DND-41 (cell line): ENCODE measurements at places on chromosomes 2 and 18.

GRCh38 chr2:218898109-218898878 is 17.6 kb downstream of the WNT10A start:
- H3K4me3 ChIP-seq: no peak overlapping the region
- no peaks in the 10 kb centered on the region for H3K36me3 ChIP-seq
- peaks cover 58% of the 10 kb centered on the region for H3K27me3 ChIP-seq
- DNase-seq: peak; percentile 63
- peaks cover 30% of the 10 kb centered on the region for H3K4me1 ChIP-seq

GRCh38 chr2:206201075-206201848 is 41.6 kb downstream of the EEF1B2 start:
- no peak for DNase-seq
- H3K4me1 ChIP-seq: no peaks in the 10 kb centered on the region
- no peak overlapping the region for H3K4me3 ChIP-seq
- H3K27me3 ChIP-seq: no peaks in the 10 kb centered on the region

DNA sequence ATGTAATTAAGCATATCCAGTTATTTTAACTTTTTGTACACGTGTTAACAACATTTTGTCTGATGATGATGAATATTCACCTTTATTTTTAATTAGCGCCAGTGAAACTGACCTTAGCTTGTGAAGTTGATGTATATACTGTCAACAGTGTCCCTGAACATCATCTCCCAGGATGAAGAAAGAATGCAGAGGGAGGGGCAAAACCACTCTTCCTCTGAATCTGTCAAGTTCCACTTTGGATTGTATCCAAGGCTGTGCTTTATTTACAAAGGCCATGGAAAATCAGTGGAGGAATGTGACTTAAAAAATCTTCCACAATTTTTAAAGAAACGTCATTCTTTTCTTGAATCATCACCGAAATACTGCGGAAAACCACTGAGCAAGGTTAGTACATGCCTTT is 4.5 kb upstream of the RMDN2 start:
- H3K4me1 ChIP-seq: peaks cover 7% of the 10 kb centered on the region; the same call in 1 of the 2 replicates
- peaks cover 27% of the 10 kb centered on the region for H3K27me3 ChIP-seq
- H3K27ac ChIP-seq: no peak overlapping the region
- no peaks in the 10 kb centered on the region for H3K36me3 ChIP-seq
- no peak for DNase-seq

GRCh38 chr2:187875261-187876141 is 321.3 kb upstream of the TFPI start:
- no peak for DNase-seq
- no peaks in the 10 kb centered on the region for H3K36me3 ChIP-seq
- no peak overlapping the region for H3K4me3 ChIP-seq
- H3K27me3 ChIP-seq: no peaks in the 10 kb centered on the region
- H3K27ac ChIP-seq: no peak overlapping the region
- H3K4me1 ChIP-seq: no peaks in the 10 kb centered on the region

- H3K36me3 ChIP-seq: no peaks in the 10 kb centered on the region
- no peak overlapping the region for H3K27ac ChIP-seq
- H3K4me3 ChIP-seq: no peak overlapping the region
- H3K27me3 ChIP-seq: no peaks in the 10 kb centered on the region
Measured at GRCh38 chr2:167572883-167573619, 674.3 kb downstream of the STK39 start.

DNA sequence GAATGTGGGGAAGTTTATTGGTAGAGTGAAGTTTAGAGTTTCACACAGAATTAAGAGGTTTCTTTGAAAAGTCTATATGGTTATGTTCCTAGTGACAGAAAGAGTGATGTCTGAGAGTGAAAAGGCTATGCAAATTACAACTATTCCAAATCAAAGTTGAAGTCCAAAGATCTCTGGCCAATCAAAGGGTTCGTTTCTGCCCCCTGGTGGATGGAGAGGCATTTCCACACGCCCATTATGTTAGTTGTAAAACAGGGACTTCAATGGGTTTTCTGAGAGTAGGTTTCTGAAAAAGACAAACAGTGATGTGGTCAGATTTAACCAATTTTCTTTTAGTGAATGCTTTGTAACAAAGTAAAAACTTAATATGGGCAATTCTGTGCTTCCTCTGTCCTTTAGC is 441.5 kb upstream of the POU3F3 start:
- no peaks in the 10 kb centered on the region for H3K36me3 ChIP-seq
- H3K4me3 ChIP-seq: no peak overlapping the region
- H3K27ac ChIP-seq: no peak overlapping the region
- H3K4me1 ChIP-seq: no peaks in the 10 kb centered on the region
